GM20000 (cell line): ENCODE measurements at places on chromosomes 4 and X.

DNA sequence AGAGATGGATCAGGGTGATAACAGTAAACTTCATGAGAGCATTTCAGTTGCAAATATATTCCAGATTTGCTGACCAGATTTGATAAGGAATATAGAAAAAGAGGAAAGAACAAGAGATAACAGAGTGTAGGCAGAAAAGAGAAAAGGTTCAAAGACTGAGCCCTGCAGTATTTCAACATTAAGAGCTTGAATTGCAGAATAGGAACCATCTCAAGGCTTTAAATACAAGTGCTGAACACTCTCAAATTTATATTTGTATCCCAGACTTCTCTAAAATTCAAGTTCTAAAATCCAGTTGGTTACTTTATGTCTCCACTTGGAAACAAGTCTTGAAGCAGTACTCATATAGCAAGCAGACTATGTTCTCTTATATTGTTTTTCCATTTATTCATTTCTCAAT, 9.7 kb upstream of the MYOZ2 start:
- DNase-seq = no peak

DNA sequence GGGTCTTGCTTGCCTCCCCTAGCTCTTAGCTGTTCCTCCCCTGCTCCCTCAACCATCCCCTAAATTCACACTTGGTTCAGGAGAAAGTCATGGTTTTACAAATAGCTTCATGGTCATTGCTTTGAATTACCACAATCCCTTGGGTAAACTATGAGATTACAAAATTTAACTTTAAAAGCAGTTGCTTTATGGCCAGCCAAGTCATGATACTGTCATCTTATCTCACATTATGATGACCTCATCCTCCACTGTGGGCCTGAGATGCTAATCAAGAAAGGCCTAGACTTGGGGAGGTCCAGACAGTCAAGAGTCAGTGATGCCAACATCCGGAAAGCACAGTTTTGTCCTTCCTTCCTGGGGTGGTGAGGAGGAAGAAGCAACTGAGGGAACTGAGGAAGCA, 10.5 kb upstream of the FGF16 start:
- DNase-seq = no peak

- no peak for DNase-seq
Measured at GRCh38 chr4:185290018-185290607, 80.7 kb downstream of the SNX25 start.

DNA sequence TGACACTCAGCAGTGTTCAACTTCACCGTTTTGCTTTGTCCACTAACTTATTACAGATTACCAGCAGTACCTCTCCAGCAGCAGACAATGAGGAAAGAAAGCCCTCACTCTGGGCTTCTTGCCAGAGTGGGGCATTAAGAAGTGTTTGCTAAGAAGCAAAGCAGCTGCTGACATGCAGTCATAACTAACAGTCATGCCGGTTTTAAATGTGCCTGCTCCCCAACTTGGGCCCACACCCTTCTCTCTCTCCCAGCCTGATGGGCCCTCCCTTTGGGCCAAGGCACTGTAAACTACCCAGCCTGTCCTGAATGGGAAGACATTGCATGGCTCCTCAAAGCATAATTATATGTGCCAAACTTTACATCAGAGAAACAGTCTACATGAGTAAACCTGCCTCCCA, 54.6 kb upstream of the HHIP start:
- DNase-seq = no peak

DNA sequence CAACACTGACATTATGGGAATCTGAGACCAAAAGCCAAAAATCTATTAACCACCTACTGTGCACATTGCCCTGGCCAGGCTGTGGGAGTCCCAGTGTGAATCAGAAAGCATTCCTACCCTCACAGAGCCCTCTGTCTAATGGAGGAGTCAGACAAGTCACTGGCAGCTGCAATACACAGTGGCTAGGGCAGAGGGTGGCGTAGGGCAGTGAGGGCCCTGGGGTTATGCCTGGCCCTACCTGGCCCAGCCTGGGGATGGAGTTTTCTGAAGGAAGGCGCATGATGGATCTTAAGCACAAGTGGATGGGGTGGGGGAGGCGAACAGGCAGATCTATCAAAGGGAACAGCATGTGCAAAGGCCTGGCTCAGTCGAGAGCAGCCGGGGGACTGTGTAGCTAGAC, 10.8 kb downstream of the JAKMIP1 start:
- DNase-seq = no peak

DNA sequence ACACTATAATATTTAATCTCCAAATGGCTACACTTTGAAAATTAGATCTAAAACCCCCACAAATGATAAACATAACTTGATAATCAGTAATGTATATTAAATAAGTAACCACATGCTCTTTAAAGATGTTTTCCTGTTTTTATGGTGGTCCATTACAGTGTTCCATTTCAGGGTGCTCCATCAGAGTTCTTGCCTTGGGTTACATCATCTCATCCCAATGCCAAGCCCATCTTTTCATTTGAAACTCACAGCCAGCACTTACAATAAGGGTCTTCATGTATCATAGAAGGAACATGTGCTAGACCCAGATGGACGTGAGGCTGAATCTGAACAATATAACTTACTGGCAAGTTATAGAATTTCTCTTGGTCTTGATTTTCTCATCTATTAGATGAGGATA, 10.5 kb upstream of the PAQR3 start:
- DNase-seq = no peak

DNA sequence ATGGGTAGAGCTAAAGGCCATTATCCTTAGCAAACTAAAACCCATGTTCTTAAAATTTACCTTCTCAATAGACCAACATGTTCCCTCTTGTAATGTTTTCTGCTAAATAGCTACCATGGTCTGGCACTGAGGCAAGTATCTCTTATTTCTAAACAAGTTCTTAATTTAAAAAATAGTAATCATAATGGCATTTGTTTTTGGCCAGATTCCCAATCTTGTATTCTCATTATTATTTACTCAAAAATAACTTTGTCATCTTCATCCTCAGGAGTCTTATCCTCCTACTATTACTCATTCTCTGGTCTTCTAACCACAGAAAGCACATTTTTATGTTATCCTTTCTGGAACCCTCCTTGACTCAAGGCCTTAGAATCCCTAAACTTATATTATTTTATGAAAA, 931.2 kb downstream of the CCSER1 start:
- no peak for DNase-seq

DNA sequence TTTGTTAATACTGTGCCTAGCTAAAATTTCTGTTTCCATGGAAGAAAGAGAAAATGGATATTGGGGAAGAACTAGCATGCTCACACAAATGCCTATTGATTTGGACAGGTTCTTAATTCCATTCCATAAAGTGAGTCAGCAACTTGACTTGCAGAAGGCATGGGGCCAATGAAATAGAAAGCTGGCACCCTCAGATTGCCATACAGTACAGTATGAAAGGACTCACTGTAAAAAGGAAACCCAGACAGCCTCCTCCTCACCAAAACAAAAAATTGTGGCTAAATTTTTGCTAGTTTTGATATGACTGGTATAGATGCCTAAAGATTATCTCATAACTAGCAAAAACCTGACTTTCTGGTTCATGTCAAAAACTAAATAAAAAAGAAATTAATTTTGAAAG, 11.2 kb upstream of the TAB3 start:
- no peak for DNase-seq

- no peak for DNase-seq
Measured at GRCh38 chr4:55326629-55327028, 19.4 kb upstream of the SRD5A3 start.

GRCh38 chr4:149645790-149646189, 169.9 kb downstream of the IQCM start:
- DNase-seq = no peak

GRCh38 chr4:108117418-108118182, 51.1 kb downstream of the LEF1 start:
- no peak for DNase-seq

- DNase-seq = no peak
Measured at GRCh38 chr4:48778431-48779094, 1.5 kb downstream of the FRYL start.

DNA sequence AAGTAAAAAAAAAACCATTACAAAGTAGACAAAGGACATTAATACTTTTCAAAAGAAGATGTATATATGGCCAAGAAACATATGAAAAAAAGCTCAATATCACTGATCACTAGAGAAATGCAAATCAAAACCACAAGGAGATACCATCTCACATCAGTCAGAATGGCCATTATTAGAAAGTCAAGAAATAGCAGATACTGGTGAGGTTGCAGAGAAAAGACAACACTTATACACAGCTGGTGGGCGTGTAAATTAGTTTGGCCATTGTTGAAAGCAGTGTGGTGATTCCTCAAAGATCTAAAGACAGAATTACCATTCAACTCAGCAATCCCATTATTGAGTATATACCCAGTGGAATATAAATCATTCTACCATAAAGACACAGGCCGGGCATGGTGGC, 39.3 kb downstream of the TASL start:
- no peak for DNase-seq

DNA sequence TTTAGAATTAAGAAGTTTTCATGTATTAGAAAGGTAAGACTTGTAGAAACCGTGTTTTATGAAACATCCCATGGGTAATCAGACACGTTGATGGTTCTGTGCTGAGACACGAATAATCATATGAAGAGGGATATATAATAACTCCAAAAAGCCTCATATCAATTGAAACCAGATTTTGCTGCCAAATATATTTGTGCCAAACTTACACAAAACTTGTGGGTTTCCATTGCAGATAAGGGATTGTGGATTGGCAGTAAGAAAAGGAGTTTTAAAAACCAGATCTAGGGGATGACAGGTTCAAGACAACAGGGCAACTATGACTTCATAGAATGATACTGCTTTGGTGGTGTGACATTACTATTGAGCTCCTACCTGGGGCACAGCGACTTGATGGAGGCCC, 616.1 kb downstream of the BCOR start:
- no peak for DNase-seq

DNA sequence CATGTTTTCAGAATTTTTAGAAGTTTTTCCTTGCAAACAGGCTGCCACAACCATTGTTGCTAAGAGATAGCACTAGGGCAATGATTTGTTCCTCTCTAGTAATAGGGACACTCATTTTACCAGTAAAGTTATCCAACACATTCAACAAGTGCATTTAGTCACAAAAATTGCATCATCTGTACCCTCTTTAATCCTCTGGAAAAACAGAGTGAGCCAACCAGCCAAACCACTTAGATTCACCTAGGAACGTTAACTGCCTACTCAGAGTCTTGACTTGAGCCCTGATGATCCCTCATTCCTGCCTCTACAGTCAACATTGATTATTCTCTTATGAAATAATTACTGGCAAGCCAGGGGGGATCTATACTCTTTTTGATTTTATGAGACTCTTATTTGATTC, 17.0 kb upstream of the ADGRA3 start:
- DNase-seq = no peak

DNA sequence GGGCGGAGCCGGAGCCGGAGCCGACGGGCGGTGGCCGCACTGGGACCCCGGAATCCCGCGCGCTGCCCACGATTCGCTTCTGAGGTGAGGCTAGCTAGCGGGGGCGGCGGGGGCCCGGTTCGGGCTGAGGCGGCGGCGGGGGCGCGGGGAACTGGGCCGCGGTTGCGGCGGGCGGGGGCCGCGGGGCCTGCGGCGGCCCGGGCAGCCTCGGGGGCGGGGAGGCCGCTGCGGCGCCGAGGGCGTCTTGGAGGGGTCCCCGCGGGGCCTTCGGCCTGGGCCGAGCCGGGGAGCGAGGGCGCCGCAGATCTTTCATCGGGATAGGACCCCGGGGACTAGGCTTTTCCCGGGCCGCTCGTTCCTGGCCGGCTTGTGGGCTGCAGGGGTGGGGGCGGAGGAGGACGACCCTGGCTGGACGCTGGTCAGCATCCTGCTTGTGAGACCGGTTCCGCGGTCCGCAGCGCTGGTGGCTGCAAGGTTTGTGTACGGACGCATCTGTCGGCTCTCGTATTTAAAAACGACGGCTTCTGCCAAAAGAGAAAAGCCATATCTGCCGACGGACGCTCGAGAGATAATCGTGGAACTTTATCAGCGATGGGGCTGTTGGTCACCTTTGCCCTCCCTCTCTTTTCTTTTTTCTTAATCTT, 419 bp downstream of the ADD1 start:
- DNase-seq = peak; percentile 35

DNA sequence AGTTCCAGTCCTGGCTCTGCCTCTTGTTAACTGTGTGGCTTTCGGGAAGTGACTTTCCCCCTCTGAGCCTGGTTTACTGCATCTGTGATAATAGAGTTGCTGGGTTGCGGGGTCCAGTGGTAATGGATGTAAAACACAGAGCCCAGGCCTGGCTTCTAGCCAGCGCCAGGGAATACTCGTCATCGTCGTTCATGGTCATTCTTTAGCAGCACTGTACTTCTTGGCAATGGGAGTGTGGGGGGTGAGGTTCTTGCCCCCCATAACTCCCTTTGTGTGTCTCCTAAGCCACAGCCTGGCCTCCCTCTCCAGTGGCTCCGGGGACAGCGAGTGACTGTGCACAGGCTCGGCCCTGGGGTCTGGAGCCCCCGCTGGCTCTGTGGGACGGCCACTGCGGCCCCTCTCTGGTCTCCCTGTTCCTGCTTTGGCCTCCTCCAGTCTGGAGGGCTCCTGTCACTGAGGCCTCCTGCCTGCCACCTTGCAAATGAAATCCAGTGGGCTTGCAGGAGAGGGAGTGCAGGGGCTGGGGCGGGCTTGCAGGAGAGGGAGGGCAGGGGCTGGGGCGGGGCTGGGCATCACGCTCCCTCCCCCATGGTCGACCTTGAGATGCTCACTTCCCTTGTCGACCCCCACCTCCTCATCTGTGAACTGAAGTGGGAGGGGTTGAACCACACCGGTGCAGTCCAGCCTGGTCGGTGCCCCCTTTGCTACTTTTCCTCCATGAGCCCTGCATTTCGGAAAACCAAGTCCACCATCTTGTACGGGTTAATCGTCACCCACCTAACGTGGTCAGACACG, 13.2 kb downstream of the PSAPL1 start:
- DNase-seq = no peak

DNA sequence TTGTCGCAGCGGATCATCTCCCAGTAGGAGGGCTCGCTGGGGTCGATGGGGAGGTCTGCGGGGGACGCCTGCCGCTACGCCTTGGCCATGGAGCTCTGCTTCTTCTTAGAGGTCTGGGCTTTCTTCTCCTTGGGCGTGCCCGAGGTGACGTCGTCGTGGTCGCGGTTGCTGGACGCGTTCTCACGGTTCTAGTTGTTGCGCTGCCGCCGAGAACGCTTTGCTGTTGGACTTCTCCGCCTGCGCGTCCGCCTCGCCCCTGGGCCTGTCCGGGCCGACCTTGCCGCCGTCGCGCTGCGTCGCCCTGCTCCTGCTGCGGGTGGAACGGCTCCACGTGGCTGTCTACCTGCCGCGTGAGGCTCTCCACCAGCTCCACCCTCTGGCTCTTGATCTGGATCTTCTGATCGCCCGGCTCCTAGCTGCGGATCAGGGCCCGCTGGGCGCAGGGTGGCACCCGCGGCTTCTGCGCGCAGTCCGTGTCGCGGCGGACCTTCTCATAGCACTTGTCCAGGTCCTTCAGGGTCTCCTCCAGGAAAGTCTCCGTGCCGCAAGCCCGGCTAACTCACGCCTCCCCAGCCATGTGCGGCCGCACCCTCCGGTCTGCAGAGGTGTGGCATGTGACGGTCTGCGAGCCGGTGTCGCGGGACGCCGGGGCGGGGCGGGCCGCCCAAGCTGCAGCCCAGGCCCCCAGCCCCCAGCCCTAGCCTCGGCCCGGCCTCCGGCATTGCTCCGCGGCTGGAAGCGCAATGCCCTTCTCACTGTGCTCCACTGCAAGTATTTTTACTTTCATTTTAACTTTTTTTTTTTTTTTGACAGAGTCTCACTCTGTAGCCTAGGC, 40.5 kb upstream of the OGT start:
- DNase-seq = peak; percentile 54

- DNase-seq = no peak
Measured at GRCh38 chr4:62387808-62388207, 1187.7 kb downstream of the ADGRL3 start.
